ENCODE measurements at places on chromosomes 16 and 17. TPM values are rescaled to one million over a fixed set of nuclear protein-coding genes. Genes with fewer than 3 reads are reported as not detected.
A peak's percentile ranks its signal among the peaks of the same experiment; 100 is the strongest.

PDIA2 gene
- polyA plus RNA-seq, result 0.79 TPM

IFT20 gene
- polyA plus RNA-seq, result 61.2 TPM

IGFALS gene
- 3.4 TPM for polyA plus RNA-seq

GRCh38 chr17:49821916-49822315, 26.0 kb downstream of the TAC4 start:
- DNase-seq, result no peak

DNA sequence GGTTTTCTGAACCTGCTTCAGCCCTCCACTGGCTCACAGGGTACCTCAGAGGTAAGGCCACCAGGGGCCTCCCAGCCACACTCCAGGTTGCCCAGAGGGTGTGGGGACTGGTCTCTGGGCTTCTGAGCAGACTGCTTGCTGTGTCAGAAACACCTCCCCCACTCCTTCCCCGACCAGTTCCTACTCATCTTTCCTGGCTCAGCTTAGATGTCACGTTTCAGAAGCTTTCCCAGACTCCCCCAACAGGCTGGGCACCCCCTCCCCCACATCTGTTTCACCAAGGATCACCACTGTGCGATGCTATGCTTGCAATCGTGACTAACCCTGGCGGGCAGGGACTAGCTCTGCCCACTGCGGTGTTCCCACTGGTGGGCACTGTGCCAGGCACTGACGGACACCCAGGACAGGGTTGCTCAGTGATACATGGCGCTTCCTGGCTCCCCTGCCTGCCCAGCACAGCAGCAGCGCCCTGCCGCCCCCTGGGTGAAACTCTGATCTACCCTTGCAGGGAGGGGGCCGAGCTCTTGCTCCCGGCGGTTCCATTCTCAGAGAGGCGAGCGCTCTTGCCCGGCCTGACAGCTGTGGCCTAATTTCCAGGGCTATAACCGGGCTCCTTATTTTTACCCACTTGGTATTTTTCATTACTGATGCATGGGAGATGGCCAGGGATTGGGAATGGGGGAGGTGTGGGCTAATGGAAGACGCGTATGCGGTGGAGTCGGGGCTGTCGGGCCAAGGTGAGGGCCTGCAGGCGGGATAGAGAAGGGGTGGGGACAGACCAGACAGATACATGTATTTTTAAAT, 29.4 kb upstream of the MTSS2 start:
- DNase-seq, result peak; percentile 80

GRCh38 chr17:77892469-77893143, 65.9 kb upstream of the TNRC6C start:
- DNase-seq, result no peak

- DNase-seq, result no peak
These were observed 22.8 kb downstream of the TADA2A start for GRCh38 chr17:37429453-37429852.

DNA sequence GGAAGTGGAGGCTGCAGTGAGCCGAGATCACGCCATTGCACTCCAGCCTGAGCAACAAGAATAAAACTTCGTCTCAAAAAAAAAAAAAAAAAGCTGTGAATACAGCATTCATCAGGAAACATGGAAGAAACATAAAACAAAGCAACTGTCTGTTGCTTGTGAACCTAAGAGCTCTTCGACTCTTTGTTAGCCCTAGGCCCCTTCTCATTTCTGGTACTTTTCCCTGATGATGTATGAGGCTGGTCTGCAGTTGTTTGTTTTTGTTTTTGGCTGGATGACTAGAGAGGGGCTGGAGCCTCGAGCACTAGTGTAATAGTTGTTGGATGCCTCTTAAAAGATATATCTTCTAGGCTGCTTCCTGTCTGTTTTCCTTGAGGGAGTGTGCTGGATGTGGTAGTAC, 113.5 kb downstream of the MAP2K6 start:
- no peak for DNase-seq

Data from left renal cortex interstitium (tissue), 4 donors.